Esophagus muscularis mucosa (tissue), 4 donors: ENCODE measurements at places on chromosomes 2 and 18. TPM values are rescaled to one million over a fixed set of nuclear protein-coding genes. Genes with fewer than 3 reads are reported as not detected.
A peak's percentile ranks its signal among the peaks of the same experiment; 100 is the strongest.

Gene TDRD15
- total RNA-seq, result not detected

Gene DTNA
- total RNA-seq, result 221 TPM

Gene KLHL14
- not detected for total RNA-seq

Gene RNU2-63P
- total RNA-seq, result not detected

Gene MROH2A
- not detected for total RNA-seq

Gene SIX3
- total RNA-seq, result 0.11 TPM

Gene VAMP5
- total RNA-seq, result 39.3 TPM

Gene ANKRD53
- 0.66 TPM for total RNA-seq

GRCh38 chr2:237593036-237593435 is 2.5 kb upstream of the RAB17 start:
- peaks cover 45% of the 10 kb centered on the region for H3K4me1 ChIP-seq
- H3K36me3 ChIP-seq, result no peaks in the 10 kb centered on the region
- no peak overlapping the region for H3K4me3 ChIP-seq
- peak overlapping the region; percentile 78 for H3K27ac ChIP-seq

DNA sequence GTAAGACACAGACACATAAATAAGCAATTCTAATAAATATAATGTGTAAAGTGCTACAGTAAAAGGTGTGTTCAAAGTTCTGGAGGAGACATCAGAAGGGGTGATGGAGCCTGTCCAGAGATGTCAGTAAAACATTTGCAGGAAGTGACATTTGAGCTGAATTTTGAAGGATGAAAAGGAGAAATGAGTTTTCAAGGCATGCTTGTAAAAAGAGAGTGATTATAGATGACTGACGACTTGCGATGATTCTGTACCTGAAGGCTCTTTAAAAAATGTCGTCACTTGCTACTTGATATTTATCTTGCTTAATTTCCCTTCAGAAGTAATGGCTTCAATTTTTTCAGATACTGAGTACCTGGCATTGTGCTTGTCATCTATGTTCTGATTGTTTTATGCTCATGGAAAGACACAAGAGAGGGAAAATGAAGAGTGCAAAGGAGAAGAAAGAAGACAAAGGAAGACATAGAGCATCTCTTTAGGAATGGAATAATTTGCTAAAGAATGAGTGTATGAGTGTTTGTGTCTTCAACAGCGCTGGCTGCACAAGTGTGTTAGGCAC is 73.9 kb downstream of the PLA2R1 start:
- no peak overlapping the region for H3K27ac ChIP-seq
- no peaks in the 10 kb centered on the region for H3K27me3 ChIP-seq
- no peak overlapping the region for H3K4me3 ChIP-seq
- DNase-seq, result no peak

DNA sequence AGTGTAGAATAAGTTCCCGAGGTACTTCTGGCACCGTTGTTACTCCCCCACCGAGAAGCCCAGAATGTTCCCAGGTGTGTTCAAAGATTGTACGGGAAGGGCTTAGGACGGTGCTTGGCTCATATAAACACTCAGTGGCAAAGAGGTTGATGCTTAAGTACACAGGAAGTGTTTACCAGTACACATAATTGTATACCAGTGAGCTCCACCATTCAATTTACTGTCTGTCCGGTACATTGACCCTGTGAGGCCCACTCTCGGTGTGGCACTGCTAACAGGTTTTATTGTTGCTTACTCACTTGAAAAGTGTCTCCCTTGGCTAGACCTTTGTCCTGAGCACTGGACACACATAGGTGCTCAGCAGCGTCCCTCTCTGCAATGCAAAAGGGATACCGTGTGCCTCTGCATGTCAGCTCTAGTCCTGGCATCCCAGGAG is 191.0 kb downstream of the NEDD4L start:
- no peak overlapping the region for H3K4me3 ChIP-seq
- no peak overlapping the region for H3K27ac ChIP-seq
- H3K36me3 ChIP-seq, result no peaks in the 10 kb centered on the region
- no peaks in the 10 kb centered on the region for H3K27me3 ChIP-seq

GRCh38 chr2:231512222-231512621 is 18.0 kb downstream of the NMUR1 start:
- no peak overlapping the region for H3K27ac ChIP-seq
- H3K36me3 ChIP-seq, result no peaks in the 10 kb centered on the region
- peaks cover 13% of the 10 kb centered on the region for H3K4me1 ChIP-seq
- DNase-seq, result no peak
- no peaks in the 10 kb centered on the region for H3K27me3 ChIP-seq

GRCh38 chr2:45102579-45103117 is 93.4 kb upstream of the SIX2 start:
- DNase-seq, result no peak
- H3K4me3 ChIP-seq, result no peak overlapping the region

GRCh38 chr18:9366126-9366714 is 31.6 kb downstream of the TWSG1 start:
- no peak for DNase-seq
- no peaks in the 10 kb centered on the region for H3K27me3 ChIP-seq
- no peak overlapping the region for H3K4me3 ChIP-seq
- peaks cover 45% of the 10 kb centered on the region for H3K4me1 ChIP-seq
- peaks cover 25% of the 10 kb centered on the region for H3K36me3 ChIP-seq

DNA sequence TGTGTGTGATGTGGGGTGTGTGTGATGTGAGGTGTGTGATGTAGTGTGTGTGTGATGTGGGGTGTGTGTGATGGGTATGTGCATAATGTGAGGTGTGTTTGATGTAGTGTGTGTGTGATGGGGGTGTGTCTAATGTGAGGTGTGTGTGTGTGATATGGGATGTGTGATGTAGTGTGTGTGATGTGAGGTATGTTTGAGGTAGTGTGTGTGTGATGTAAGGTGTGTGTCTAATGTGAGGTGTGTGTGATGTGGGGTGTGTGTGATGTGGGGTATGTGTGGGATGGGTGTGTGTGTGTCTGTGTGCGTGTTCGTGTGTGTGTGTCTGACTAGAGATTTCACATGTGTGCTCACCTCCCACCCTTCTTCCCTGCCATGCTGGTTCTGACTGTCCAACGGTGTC is 56.3 kb downstream of the TWIST2 start:
- no peaks in the 10 kb centered on the region for H3K4me1 ChIP-seq
- H3K27me3 ChIP-seq, result no peaks in the 10 kb centered on the region
- no peak overlapping the region for H3K27ac ChIP-seq
- no peaks in the 10 kb centered on the region for H3K36me3 ChIP-seq
- H3K4me3 ChIP-seq, result no peak overlapping the region

GRCh38 chr2:238785528-238785860 is 62.4 kb upstream of the TWIST2 start:
- no peak overlapping the region for H3K4me3 ChIP-seq
- peaks cover 16% of the 10 kb centered on the region for H3K4me1 ChIP-seq
- H3K27ac ChIP-seq, result peak overlapping the region; percentile 37
- no peak for DNase-seq
- no peaks in the 10 kb centered on the region for H3K27me3 ChIP-seq

GRCh38 chr2:60659026-60659425 is 97.0 kb upstream of the PAPOLG start:
- H3K4me3 ChIP-seq, result no peak overlapping the region
- H3K27ac ChIP-seq, result no peak overlapping the region
- H3K27me3 ChIP-seq, result no peaks in the 10 kb centered on the region
- no peaks in the 10 kb centered on the region for H3K36me3 ChIP-seq
- no peaks in the 10 kb centered on the region for H3K4me1 ChIP-seq

DNA sequence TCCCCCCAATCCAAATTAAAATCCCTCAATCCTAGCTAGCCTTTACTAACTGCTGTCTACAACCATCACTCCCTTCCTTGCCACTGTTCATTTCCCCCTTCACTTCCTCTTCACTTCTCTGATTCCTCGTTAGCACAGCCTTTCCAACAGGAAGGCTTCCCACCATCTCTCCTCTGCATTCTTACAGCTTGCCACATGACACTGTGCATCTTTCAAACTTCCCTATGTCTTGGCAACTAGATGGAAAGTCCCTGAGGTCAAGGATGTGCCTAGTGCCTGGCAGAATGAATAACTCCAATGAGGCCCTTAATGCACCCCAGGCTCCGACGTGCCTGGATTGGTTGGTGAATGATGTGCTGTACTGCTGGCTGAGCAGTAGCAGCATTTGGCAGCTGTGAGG is 15.2 kb downstream of the SAP130 start:
- no peaks in the 10 kb centered on the region for H3K27me3 ChIP-seq
- no peak overlapping the region for H3K4me3 ChIP-seq
- H3K36me3 ChIP-seq, result peaks cover 90% of the 10 kb centered on the region
- H3K27ac ChIP-seq, result no peak overlapping the region
- DNase-seq, result no peak

DNA sequence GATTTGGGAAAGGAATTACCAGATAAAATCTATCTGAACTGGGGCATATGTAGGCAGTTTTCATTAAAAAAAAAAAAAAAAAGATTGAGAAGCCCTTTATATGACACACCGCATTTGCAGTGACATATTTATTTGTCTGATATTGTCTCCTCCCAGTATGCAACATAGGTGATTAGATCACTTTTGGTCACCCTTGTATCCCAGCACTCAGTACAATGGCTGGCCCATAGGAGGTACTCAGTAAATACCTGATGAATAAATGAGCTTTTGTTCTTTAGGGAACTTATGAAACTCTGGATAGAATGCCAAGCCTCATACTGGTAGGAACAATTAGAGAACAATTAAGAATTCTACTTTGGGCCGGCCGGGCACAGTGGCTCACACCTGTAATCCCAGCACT is 22.8 kb upstream of the E2F6 start:
- H3K4me1 ChIP-seq, result peaks cover 12% of the 10 kb centered on the region
- DNase-seq, result no peak
- no peaks in the 10 kb centered on the region for H3K36me3 ChIP-seq
- peaks cover 17% of the 10 kb centered on the region for H3K27me3 ChIP-seq
- H3K4me3 ChIP-seq, result no peak overlapping the region

DNA sequence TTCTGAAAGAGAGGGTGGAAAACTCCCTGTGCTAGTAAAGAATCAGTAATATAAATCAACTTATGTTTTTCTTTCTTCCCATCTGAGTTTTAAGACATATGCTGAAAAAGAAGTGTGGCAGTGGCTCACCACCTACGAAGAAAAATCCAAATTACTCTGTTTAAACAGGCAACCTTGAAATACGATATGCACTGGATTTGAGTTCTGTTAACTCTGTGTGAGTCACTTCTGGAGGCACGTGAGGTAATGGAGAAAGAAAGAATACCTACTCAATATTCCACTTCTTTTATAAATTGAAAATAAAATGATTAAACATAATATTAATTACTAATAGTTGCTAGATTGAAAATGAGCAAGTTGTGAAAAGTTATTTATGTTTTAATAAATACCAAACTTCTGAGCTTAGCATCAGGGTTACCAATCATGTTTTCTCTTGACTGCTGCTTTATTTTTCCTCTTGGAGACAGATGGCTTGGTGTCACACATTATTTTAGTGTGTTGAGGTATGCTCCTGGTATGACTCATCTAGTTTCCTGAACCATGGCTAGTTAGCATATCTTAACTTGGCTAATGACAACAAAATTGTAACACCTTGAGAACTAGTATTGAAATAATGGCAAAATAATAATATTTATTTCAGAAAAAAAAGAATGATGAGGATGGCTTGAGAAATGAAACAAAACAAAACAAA is 1705.5 kb upstream of the PIK3C3 start:
- H3K27me3 ChIP-seq, result no peaks in the 10 kb centered on the region
- H3K27ac ChIP-seq, result no peak overlapping the region

DNA sequence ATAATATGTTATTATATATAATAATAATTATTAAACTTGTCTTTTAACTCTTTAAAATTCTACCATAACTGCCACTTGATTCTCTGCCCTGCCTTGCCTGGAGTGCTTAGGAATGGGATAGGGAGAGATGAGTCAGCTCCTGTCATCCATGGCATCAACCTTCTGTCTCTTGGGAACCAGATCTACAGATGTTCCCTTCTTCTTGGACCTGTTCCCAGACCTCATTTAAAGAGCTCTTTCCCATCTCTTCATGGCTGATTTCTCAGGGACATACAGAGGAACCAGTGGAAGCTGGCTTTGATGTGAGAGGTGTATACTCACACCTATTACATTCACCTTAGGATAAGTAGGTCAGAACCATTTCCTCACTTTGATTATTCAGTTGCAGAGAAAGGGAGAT is 155.3 kb upstream of the MYO3B start:
- no peaks in the 10 kb centered on the region for H3K27me3 ChIP-seq
- H3K4me3 ChIP-seq, result no peak overlapping the region
- no peak overlapping the region for H3K27ac ChIP-seq
- no peaks in the 10 kb centered on the region for H3K36me3 ChIP-seq

DNA sequence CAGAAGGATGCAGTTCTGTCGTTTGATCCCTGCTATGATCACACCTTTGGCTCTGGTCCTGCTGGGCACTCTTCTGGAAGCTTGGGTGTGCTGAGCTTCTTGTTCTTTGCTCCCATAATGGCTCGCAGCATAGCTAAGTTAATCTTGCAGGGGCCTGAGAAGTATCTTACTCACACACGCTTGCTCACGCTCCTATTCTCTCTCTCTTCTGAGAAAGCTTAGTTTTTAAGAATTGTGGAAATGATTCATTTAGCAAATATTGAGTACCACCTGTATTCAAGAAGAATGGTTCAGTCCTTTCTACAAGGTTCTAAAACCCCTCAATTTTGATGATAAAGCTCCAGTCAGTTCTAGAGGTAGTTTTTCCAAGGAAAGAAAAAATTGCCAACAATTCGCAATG is 40.6 kb downstream of the XRCC5 start:
- no peaks in the 10 kb centered on the region for H3K4me1 ChIP-seq
- H3K36me3 ChIP-seq, result peaks cover 26% of the 10 kb centered on the region
- no peak for DNase-seq
- no peak overlapping the region for H3K4me3 ChIP-seq
- H3K27me3 ChIP-seq, result no peaks in the 10 kb centered on the region

DNA sequence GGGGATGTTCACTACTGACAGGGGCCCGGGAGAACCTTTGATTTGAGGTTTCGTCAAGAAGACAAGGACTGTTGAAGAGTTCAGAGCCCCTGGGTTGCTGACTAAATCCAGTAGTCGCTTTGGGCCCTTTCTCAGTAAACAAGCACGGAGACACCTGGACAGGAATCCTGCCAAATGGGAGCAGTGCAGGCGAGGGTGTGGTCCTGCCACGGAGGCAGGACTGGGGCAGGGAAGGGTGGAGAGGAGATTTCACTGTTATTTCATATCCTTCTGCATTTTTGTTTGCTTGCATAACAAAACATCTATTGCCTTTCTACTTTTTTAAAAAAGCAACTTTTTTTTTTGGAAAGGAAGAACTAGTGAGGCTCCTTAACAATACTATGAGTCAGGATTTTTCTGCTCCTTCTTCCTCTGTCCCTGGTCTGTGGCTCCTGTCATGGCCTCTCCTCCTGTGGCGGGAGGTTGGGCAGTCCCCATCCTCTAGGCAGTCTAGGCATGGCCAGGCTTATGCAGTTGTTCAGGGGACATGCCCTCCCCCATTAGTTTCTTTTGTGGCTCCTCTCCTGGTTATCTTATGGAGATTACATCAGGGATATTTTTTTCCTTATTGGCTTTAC is 57.7 kb downstream of the ARHGEF4 start:
- no peaks in the 10 kb centered on the region for H3K4me1 ChIP-seq
- H3K27ac ChIP-seq, result no peak overlapping the region
- no peak overlapping the region for H3K4me3 ChIP-seq
- no peaks in the 10 kb centered on the region for H3K36me3 ChIP-seq
- no peak for DNase-seq
- H3K27me3 ChIP-seq, result no peaks in the 10 kb centered on the region
